ENCODE measurements at places on chromosomes 12 and 14.

- DNase-seq, result no peak
Observed at GRCh38 chr12:57046947-57047890, 2.7 kb downstream of the MYO1A start.

DNA sequence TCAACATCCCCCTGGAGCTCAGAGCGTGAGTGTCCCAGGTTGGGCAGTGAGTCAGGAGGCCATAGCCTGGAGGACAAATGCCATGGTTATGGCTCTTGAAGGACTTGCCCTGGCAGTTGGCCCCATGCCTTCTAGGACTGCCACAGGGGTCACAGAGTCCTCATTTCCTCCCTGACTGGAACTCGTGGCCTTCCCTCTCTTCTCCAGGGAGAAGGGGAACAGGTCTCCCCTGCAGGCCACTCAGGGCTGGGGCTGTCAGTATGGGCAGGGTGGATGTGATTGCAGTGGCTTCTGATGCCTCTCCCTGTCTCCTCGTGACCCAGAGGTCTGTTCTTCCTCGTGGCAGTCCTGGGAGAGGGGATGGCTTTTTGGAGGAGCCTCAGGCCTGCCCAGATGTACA is 70.7 kb downstream of the ADCK1 start:
- DNase-seq, result no peak

DNA sequence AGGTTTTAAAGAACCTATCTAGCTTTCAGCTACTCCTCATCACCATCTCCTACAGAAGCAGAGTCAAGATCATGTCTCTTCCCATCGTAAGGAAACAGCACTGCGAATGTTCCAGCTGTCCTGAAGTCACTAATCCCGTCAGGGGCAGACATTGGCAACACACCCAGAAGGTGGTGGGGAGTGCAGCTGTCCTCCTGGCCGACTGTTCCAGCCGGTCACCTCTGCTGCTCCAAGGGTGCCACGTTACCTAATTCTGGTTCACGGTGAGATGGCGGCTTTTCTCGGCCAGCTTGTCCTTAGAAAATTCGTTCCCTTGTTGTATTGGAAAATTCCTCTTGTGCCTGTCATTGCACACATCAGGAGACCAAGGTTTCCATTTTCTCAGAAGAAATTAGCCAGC is 196.2 kb downstream of the ZFP36L1 start:
- DNase-seq, result no peak

GRCh38 chr12:42679466-42679865 is 89.9 kb upstream of the PRICKLE1 start:
- no peak for DNase-seq

DNA sequence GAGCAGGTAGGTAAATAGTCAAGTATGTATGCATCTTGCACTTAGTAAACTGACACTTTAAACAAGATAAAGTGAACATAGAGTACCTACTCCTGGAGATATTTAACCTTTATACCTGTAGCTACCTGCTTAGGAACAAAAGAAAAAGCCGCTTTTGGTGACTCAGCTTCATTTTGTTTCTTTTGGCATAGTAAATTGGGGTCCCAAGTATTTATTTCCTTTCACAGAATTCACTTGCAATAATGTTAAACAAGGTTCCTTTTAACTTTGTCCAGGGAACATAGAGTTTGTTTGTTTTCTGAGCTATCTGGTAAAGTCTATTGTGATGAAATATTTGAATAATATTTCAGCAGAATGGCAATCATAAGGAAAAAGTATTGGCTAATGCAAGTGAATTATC is 20.0 kb downstream of the SLCO1B3 start:
- DNase-seq, result no peak

DNA sequence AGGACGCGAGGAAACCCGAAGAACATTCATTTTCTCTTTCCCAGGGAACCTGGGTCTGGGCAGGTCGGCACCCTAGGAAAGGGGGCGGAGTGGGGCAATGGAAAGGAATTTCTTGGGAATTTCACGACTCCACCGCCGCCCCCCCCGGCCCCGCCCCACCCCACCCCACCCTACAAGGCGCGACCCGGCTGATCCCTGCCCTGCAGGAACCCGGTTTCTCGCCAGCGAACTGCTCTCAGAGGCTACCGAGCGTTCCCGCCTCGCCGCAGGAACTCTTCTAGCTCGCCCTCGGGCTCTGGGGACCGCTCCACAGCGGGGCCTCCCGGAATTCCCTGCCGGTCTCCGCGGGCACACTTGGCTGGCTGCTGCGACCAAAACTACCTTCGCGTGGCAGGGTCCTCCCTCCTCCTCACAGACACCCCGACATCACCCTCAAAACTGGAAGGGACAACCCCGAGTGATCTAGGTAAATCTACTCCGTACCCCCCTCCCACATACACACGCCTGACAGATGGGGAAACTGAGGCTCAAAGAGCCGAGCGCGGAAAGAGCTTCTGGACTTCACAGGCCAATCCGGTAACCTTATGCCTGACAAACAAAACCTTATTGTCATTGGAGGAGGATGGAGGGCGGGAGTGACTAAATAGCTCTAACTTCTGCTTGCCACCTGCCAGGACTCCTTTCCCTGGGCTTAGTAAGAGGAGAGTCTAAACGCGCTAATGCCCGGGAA is 785 bp upstream of the ACTN1 start:
- no peak for DNase-seq

GRCh38 chr12:108649669-108650068 is 16.0 kb upstream of the SELPLG start:
- DNase-seq, result no peak

GRCh38 chr14:94031161-94031882 is 5.2 kb downstream of the OTUB2 start:
- no peak for DNase-seq

DNA sequence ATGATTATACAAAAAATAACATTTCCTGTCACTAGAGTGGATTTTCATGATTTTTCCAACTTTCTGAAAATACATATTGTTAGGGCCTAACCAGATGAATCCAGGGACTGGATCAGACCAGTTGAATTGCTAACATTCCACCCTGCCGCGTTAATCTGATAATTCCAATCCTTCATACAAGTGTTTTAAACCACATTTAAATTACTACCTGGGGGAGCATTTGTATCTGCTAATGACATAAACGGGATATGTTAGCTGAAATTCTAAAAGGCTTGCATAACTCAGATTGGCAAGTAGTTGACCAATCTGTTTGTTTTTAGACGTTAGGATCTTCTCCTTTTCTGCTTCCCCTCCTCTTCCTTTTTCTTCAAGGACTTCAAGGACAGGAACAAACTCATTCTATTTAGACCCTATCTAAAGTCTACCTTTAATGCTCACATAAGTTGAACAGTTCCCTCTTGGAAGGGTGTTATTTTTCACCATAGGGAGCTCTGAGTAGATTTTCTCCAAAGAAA is 239.0 kb downstream of the ADAMTS20 start:
- no peak for DNase-seq

- no peak for DNase-seq
Observed at GRCh38 chr14:58978343-58978742, 210.1 kb upstream of the DAAM1 start.

GRCh38 chr12:62581288-62582064 is 114.8 kb downstream of the MON2 start:
- DNase-seq, result no peak

GRCh38 chr12:129169928-129170327 is 316.6 kb downstream of the GLT1D1 start:
- DNase-seq, result no peak

- DNase-seq, result no peak
Observed at GRCh38 chr12:13032164-13032563, 12.0 kb upstream of the FAM234B start.

DNA sequence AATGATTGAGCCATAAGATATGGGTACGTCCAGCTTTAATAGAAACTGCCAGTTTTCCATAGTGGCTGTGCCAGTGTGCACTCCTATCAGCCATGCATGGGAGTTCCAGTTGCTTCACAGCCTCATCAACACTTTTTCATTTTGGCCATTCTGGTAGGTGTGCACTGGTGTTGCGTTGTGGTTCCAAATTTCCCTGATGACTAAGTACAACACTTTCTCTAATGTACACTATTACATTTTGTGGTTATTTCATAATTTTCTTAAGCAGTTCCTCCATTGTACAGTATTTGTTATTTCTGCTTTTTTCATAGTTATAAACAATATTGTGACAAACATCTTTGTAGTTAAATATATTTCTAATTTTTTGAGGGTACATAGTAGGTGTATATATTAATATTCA is 21.5 kb upstream of the OAS1 start:
- no peak for DNase-seq

GRCh38 chr12:76284816-76285750 is 63.1 kb downstream of the BBS10 start:
- DNase-seq, result no peak

GRCh38 chr12:121107681-121108080 is 25.0 kb upstream of the P2RX7 start:
- DNase-seq, result no peak

- no peak for DNase-seq
Observed at GRCh38 chr12:41596190-41596589, 408.1 kb downstream of the PDZRN4 start.

GRCh38 chr12:24814379-24815113 is 134.4 kb downstream of the BCAT1 start:
- no peak for DNase-seq

- DNase-seq, result no peak
Observed at GRCh38 chr12:103903993-103904392, 26.2 kb upstream of the HSP90B1 start.

DNA sequence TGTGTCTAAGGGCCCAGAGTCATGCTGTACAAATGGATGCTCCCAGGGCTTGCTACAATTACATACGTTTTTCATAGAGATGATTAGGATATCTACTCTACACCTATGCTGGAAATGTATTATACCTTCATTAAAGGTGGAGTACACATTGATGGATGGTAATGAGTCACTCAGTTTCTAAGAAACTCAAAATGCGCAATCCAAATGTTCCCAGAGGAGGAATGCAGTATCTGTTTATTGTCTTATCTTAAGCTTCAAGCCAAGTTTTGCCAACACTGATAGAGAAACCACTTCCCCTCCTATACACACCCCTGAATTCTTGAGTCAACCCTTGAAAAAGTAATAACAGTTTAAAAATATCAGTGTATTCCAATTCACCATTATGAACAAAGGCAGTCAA is 266.6 kb upstream of the FAR2 start:
- DNase-seq, result no peak

DNA sequence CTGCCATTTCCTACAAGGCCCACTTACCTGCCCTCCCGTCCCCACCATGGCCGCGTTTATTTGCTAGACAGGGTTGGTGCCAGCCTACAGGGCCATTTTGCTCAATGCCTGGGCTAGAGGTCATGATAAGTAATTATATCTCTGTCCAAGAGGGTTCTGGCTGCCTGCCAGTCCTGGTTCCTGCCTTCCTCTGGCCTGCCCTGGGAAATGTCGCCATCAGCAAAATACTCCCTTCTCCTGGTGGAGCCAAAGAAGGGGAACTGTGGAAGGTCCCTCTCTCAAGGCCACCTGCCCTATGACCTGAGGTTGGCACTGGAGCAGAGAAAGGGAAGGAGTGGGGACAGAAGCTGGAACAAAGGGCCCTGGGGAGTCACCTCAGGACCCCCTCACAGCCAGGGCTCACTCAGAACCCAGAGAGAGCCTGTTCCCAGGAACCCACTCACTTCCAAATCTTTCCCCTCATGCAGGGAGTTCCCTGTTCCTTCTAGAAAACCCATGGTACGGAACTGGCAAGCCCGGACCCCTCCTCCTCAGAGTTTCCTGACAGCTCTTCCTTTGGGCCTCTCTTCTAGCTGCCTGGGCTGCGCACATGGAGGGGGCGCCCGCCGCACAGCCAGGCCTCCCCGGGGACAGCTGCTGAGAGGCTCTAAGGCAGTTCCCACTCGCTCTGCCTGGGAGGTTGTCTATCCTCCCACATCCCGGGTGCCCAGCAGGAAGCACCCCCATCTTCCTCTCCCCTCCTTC is 280.5 kb downstream of the DPF3 start:
- no peak for DNase-seq

DNA sequence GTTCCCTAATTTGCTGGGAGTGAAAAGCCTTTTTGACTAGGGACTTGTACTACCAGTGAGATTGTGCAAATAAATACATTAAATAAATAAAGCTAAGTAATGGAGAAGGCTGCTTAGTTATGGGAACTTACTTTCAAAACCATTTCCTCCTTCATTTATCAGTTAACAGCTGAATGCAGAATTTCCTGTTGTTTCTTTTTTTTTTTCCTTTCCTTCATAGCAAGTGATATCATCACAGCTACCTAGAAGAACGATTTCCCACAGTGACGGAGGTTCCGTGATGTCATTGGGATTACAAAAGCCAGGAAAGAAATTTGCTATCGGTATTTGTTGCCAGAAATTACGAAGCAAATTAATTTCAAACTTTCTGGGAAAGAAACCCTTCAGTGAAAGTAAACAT is 42.1 kb upstream of the SOCS2 start:
- DNase-seq, result no peak

GRCh38 chr14:71296184-71296583 is 388.9 kb downstream of the PCNX1 start:
- DNase-seq, result no peak

- no peak for DNase-seq
Observed at GRCh38 chr12:65278576-65279368, at the start of gene MSRB3. TSS of gene MSRB3 (plus strand) at chr12:65278683. CDS start at chr12:65308580, 29,897 bp downstream.

DNA sequence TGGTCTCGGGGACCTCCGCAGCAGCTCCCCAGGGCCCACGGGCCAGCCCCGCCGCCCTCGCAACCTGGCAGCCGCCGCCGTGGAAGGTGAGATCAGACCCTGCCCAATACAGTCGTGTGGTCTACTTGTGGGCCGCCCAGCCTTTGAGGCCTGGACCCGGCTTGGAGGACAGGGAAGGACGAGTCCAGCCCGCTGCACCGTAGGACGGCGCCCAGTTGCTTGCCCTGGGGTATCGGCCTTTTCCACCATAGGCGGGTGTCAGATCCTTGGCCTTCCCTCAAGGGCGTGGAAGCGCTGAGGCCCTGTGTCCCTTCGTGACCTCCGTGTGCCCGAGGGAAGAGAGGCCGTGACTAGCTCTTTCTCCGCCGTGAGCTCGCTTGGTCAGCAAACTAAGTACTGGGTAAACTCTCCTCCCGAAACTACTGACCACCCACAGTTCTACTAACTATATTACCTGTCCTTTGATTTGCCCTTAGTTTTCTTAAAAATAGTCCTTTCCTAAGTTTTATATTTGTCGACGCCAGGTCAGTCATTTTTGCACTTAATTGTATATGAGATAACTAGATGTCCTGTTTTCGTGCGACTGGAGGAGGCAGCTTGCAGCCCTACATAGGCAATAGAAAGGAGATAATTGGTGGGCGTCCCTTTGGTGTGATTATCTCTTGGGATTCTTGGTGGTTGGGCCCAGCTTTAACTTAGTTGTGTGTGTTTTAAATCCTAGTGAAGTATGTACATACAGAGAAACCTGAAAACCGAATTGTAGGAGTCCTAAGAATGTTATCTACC is 757 bp downstream of the SLC25A3 start:
- no peak for DNase-seq

GRCh38 chr12:130709151-130709970 is 6.7 kb downstream of the RIMBP2 start:
- DNase-seq, result no peak

- DNase-seq, result no peak
Observed at GRCh38 chr14:104111301-104112112, 26.0 kb downstream of the ASPG start.

GRCh38 chr12:71191509-71192196 is 33.9 kb upstream of the TSPAN8 start:
- no peak for DNase-seq

- DNase-seq, result no peak
Observed at GRCh38 chr14:100775831-100776591, 49.3 kb downstream of the DLK1 start.

GRCh38 chr12:3743803-3744202 is 9.1 kb downstream of the CRACR2A start:
- DNase-seq, result no peak

Data from Panc1 (cell line).